ENCODE measurements at places on chromosomes 3 and 15.
A peak's percentile ranks its signal among the peaks of the same experiment; 100 is the strongest.

GRCh38 chr15:81294516-81294880 lies 29.4 kb downstream of the STARD5 start:
- no peak for DNase-seq

DNA sequence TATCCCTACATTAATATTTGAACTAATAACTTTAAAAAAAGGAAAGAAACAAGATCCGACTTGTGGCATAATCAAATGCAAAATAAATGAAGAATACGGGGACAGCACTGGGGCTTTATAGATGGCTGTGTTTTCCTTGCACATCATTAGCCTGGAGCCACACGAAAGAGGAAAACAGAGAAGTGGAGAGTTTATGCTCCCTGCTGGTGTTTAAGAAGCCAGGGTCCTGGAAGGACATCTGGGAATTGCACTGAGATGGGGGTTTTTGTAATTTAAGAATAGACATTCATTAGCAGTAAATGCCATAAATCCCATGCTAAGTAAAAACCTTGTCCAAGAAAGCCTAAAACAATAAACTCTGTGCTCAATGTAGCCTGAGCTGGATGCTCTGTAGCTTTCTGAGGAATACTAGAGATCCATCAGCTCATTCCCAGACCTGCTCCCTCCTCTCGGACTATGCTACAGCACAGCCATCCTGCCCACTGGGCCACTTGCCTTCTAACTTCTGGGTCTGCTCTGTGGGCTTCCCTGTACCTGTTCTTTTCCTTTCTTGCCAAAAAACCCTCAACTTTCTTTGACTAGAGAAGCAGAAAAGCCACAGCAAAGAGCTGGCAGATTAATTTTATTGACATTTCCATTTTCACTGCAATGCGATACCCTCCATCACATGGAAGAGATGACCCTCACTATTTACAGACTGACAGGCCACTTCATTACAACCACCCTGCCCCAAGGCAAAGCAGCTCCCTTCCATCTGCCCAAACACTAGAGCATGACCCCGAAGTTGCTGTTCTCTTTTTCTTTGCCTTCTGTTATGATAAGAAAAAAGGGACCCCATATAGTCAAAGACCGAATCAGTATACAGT lies 62.3 kb downstream of the MEIS2 start:
- no peak for DNase-seq

GRCh38 chr15:68618908-68619698 lies 40.3 kb downstream of the CORO2B start:
- DNase-seq, result no peak

- no peak for DNase-seq
Observed at GRCh38 chr3:84547971-84548970, 410.5 kb upstream of the CADM2 start.

- DNase-seq, result no peak
Observed at GRCh38 chr3:35183927-35184675, 455.2 kb upstream of the ARPP21 start.

DNA sequence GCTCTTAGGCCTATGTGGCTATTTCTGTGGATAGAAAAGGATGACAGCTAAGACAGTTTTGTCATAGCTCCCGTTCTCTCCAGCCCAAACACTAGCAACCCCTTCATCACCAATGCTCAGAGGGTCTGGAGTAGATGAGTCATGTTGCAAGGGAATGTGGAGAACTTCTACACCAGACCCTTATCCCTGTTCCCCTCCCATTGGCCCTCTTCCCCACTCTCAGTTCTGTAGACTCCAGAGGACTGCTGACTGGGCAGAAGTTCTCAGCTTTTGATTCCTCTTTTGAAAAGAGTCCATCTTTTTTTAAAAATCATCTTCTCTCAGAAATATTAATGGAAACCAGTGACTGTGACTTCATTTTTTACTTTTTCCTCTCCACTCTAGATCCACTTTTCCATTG lies 2.4 kb upstream of the MYZAP start:
- DNase-seq, result no peak

GRCh38 chr3:192826214-192827006 lies 91.2 kb downstream of the MB21D2 start:
- DNase-seq, result no peak

GRCh38 chr15:44163370-44163769 lies 31.7 kb downstream of the FRMD5 start:
- DNase-seq, result no peak

- DNase-seq, result no peak
Observed at GRCh38 chr3:131796558-131797198, 238.1 kb downstream of the CPNE4 start.

DNA sequence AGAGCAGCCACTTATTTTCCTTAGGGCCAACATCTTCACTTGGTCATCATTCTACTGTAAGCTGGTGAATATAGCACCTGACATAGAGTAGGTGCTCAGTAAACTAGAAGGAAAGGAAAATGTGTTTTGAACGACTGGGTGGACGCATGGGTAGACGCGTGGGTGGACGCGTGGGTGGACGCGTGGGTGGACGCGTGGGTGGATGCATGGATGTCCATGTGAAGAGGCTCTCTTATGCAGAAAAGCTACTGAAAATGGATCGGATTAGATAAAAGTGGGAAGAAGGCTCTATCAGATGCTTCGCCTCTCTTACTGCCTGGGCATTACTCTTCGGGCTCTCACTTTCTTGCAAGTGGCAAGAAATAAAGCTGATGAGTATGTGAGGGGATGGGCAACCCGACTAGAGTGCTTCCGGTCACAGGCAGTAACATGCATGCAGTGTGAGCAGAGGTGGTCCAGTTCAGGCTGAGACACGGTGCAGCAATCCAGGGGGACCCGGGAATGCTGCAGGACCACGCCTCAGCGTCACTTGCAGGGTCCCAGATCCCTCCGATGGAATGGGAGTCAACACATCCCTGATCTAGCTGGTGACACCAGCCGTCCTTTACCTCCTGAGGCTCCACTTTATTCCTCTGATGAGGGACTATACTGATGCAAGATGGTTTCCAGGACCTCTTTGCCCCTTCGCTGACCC lies 138.0 kb upstream of the MEF2A start:
- DNase-seq, result no peak

- no peak for DNase-seq
Observed at GRCh38 chr15:67575039-67575502, 32.6 kb downstream of the MAP2K5 start.

GRCh38 chr3:177579419-177579818 lies 382.1 kb upstream of the TBL1XR1 start:
- DNase-seq, result peak; percentile 78

- peak; percentile 36 for DNase-seq
Observed at GRCh38 chr3:32009101-32009500, 27.6 kb downstream of the ZNF860 start.

GRCh38 chr3:107769882-107770281 lies 247.1 kb downstream of the BBX start:
- no peak for DNase-seq

DNA sequence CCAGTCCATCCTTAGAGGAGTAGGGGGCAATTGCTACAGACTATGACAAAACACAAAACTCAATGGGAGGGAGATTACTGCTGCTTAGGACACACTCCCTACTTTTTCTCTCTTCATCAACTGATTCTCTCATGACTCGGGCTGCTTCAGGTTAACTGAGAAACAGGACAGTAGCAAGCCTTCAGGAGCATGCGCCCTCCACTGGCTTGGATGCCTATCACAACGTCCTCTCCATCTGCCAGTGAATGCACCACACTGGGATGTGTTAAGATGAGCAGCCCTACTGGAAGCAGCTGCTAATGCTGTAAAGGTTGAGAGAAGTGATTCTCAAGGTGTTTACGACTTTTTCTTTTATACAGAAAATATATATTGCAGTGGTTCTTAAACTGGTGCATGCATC lies 542.3 kb downstream of the EDEM1 start:
- no peak for DNase-seq

- no peak for DNase-seq
Observed at GRCh38 chr3:72401005-72401545, 447.2 kb downstream of the SHQ1 start.

- DNase-seq, result peak; percentile 43
Observed at GRCh38 chr15:85615930-85616329, 178.8 kb downstream of the KLHL25 start.

GRCh38 chr15:75994220-75994619 lies 18.0 kb downstream of the NRG4 start:
- DNase-seq, result no peak

DNA sequence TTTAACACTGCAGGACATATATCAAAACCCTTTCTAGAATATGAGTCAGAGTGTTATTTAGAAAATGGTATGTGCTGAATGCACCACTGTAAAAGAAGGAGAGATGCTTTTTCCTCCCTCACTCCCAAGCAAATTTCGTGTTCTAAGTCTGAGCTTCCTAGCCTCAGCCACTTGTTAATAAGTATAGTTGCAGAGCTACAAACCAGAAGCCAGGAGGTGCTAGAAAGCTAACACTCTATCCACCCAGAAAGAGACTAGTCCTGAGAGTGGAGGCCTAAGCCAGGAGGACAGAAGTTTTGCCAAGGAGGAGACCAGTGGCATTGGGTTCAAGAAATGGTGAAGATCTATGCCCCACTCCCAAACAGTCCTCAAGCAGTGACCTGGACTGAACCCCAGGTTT lies 40.5 kb upstream of the GYG1 start:
- peak; percentile 53 for DNase-seq

DNA sequence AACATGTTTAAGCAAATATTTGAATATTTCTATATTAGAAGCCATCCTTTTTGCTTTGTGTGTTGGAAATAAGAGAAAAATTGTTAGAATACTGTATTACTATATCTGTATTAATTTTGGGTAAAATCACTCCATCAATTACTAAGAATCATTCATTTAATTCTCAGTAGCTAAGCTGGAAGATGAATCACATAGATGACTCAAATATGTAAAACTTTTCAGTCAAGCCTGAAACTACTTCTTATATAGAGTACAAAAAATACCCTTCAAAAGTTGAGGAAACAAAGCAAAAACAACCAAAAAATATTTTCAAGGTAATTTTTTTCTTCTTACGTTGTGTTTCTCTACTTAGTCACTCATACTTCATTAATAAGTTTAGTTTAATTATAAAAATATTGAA lies 205.7 kb upstream of the ROBO1 start:
- no peak for DNase-seq

GRCh38 chr3:58567251-58567515 lies 10.0 kb downstream of the FAM107A start:
- no peak for DNase-seq

GRCh38 chr3:157151151-157151550 lies 8.8 kb downstream of the CCNL1 start:
- DNase-seq, result peak; percentile 29

- peak; percentile 48 for DNase-seq
Observed at GRCh38 chr15:43441316-43441715, 51.6 kb downstream of the TP53BP1 start.

DNA sequence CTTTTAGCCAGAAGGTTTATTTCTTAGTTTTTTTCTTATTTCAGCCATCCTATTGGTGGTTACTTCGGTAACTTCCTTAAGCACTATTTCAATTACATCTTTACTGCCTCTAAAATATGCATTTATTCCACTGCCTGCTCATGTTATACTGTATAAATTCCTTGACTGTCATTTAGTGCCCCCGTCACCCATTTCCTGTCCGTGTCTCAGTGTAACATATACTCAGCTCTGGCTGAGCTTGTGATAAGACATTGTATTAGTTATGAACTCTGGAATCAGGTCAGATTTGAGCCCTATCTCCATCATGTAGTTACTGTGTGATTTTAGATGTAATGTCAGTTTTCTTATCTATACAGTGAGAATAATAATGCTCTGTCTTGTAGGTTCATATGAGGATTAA lies 24.2 kb downstream of the PIAS1 start:
- DNase-seq, result no peak

- DNase-seq, result peak; percentile 93
Observed at GRCh38 chr3:126267169-126267975, 87.0 kb upstream of the ALDH1L1 start.

GRCh38 chr15:89378296-89379151 lies 43.9 kb upstream of the POLG start:
- no peak for DNase-seq

GRCh38 chr3:143122608-143123352 lies 3.2 kb downstream of the CHST2 start:
- DNase-seq, result no peak

GRCh38 chr3:192905980-192906678 lies 11.5 kb downstream of the MB21D2 start:
- DNase-seq, result no peak

DNA sequence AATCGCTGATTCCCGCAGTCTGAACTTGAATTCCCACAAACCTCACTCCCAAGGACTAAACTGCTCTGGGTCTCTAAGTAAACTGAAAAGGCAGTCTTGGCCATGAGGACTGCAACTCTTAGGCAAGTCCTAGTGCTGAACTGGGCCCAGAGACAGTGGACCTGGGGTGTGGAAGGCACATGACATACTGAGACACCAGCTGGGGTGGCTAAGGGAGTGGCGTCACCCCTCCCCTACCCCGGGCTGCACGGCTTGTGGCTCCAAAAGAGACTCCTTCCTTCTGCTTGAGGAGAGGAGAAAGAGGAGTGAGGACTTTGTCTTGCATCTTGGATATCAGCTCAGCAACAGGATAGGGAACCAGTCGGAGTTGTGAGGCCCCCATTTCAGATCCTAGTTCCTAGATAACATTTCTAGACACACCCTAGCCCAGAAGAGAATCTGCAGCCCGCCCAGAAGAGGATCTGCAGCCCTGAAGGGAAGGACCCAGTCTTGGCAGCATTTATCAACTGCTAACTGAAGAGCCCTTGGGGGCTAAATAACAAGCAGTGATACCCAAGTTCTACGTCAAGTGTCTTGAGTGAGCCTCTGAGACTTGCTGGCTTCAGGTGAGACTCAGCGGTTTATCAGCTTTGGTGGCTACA lies 110.7 kb upstream of the C3orf80 start:
- DNase-seq, result no peak

- DNase-seq, result no peak
Observed at GRCh38 chr3:43197181-43197580, 89.2 kb upstream of the SNRK start.

DNA sequence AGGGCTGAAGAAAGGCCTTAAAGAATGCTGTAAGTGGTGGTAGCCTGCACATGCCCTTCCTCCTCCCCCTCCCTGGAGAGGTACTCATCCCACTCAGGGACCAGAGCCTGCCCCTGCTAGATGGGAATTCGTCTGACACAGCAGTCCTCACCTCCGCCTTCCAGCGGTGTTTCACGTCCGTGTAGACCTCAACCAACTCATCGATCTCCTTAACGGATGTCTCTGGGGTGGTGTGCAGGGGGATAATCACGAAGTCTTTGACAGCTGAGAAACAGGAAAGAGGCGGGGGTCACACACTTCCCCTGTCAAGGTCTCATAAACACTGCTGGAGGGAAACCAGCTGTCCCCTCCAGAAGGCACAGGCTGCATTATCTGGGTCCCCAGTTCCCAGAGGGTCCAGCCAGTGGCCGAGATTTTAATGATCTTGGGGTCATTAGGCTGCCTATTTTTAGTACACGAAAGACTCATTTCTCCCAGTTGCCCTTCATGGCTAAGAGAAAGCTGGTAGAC lies 9.9 kb downstream of the DNASE1L3 start:
- no peak for DNase-seq

DNA sequence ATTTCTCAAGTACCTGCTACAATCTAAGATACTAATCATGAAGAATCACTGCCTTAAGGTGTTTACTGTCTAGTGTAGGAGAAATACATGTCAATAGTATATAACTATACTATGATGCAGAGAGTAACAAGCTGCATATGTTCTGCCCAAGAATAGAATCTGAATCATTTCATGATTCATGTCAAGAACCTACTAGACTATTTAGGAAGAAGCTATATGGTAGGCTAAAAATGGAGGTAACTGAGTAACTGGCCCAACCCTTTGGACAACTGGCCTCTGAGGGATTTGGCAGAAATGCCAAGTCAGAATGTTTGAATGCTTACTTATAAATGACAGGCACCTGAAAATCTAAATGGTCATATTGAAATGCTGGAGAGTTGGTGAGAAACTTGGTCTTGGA lies 59.9 kb upstream of the DGKG start:
- DNase-seq, result no peak

- no peak for DNase-seq
Observed at GRCh38 chr15:54410481-54410880, 432.2 kb downstream of the UNC13C start.
